ENCODE measurements at places on chromosomes 2 and 18.

DNA sequence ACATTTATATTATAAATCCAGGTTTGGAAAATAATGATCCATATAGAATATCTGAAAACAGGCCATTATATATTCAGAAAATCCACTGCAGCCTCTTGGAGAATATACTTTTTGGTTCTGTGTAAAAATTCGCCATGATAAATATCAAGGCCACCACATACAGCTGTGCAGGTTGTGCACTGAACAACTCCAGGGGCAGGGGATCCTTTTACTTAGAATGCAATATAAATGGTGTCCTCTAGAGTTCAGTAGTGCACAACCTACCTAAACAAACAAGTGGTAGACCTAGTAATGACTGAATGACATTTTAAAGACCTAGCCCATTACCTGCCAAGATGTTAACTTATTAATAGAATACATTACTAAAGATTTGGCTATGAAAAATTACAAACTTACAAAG lies 22.4 kb downstream of the MOGAT1 start:
- DNase-seq: no peak
- H3K27ac ChIP-seq: no peak overlapping the region
- H3K4me3 ChIP-seq: no peak overlapping the region
- H3K4me1 ChIP-seq: peaks cover 9% of the 10 kb centered on the region

- no peaks in the 10 kb centered on the region for H3K36me3 ChIP-seq
- no peaks in the 10 kb centered on the region for H3K4me1 ChIP-seq
- no peak overlapping the region for H3K4me3 ChIP-seq
- no peak for DNase-seq
- peaks cover 13% of the 10 kb centered on the region for H3K27me3 ChIP-seq
- no peak overlapping the region for H3K27ac ChIP-seq
Observed at GRCh38 chr18:58965291-58966004, 100.8 kb downstream of the ZNF532 start.

- H3K36me3 ChIP-seq: peaks cover 9% of the 10 kb centered on the region
- H3K4me1 ChIP-seq: peaks cover 7% of the 10 kb centered on the region
- DNase-seq: no peak
- no peak overlapping the region for H3K27ac ChIP-seq
- H3K4me3 ChIP-seq: no peak overlapping the region
Observed at GRCh38 chr2:45497355-45497754, 113.7 kb downstream of the SRBD1 start.

DNA sequence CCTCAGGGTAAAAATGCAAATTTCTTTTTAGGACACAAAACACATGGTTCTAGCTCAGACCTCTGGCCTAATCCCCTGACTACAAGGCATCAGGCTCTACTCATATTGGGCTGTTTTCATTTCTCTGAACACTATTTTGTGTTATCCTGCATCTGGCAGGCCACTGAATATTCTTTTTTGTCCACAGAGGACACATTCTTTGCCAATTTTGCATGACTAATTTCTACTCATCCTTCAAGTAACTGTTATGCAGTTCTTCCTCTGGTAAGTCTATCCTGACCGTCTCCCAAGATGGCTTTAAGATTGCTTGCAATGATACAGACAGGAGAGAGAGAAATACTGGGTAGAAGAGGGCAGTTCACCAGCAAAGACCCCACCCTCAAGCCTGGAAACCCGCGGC lies 107.6 kb upstream of the RGPD4 start:
- H3K27me3 ChIP-seq: no peaks in the 10 kb centered on the region
- H3K4me1 ChIP-seq: no peaks in the 10 kb centered on the region

- no peaks in the 10 kb centered on the region for H3K4me1 ChIP-seq
- H3K27ac ChIP-seq: no peak overlapping the region
- H3K4me3 ChIP-seq: no peak overlapping the region
Observed at GRCh38 chr2:38076152-38076709, 280 bp upstream of the CYP1B1 start.

GRCh38 chr2:112541315-112542122 lies 746 bp upstream of the POLR1B start:
- H3K27me3 ChIP-seq: no peaks in the 10 kb centered on the region
- peak; percentile 83 for DNase-seq
- H3K4me1 ChIP-seq: peaks cover 38% of the 10 kb centered on the region

DNA sequence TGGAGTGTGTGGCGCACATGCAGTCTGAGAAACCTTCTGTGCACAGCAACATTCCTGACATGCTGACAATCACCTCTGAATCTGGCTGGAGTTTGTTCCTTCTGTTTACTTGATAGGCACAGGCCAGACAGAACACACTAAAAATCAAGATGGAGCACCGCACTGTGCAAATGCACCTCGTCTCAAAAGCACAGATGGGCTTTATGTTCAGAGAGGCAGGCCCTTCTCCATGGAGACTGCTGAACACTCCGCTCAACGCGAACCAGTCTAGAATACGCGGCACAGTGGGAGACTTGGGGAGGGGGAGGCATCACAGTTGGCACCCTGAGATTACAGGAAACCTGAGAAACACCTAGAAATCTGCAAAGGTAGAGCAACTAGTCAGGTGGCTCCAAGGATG lies 58.4 kb upstream of the DNMT3A start:
- H3K36me3 ChIP-seq: no peaks in the 10 kb centered on the region
- H3K27me3 ChIP-seq: no peaks in the 10 kb centered on the region
- no peak overlapping the region for H3K4me3 ChIP-seq
- no peaks in the 10 kb centered on the region for H3K4me1 ChIP-seq

DNA sequence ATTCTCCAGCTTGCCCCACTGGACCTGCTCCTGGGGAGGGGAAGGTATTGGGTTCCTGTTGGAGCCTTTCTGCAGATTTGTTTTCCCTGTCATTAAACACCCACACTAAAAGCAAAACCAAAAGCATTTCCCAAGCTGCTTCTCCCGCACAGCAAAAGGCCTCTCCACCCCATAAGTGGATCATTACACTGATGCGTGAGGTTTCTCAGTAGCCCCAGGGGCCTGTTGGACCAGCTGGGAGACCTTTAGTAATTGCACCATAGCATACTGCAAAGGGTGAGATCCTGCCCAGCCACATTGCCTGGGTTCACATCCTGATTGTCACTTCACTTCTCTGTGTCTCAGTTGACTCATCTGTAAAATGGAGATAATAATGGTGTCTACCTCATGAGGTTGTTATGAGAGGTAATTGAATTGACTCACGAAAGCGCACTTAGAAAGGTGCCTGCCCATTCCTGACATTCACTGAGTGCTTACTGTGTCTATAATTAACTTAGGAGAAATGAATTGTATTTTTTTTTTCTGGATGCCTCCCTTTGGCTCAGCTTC lies 43.9 kb downstream of the TOGARAM2 start:
- H3K4me1 ChIP-seq: no peaks in the 10 kb centered on the region
- H3K36me3 ChIP-seq: no peaks in the 10 kb centered on the region

DNA sequence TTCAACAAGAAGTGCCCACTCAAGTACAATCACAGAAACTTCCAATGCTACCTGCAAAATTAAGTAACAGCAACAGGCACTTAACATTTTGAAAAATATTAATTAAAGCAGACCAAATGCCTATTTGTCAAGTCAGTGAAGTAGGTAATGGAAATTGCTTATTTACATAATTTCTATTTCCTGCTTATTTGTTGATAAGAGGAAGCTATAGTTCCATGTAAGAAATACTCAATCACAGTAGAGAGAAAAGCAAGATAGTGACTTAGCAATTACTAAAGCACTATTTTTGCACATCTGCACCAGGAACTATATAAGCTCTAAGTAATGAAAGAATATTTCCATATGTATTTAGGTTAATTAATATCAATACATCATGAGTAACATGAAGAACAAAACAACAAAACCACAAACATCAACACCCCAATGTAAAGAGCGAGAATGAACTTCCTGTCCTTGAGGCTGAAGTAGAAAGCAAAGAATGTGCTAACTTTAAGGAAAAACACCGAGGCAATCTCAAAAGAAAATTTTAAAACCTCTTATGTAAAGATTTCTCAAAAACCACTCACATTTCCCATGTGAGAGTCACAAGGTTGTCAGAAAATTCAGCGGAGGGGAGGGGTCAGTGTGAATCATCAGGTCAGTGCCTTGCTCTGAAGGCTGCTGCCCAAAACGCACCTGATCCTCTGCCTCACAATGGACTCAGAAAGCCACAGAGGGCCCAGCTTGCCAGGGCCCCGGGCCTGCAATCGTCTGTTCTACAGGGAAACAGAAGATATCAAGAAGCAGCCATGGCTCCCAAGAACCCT lies 12.5 kb downstream of the NPC1 start:
- peaks cover 22% of the 10 kb centered on the region for H3K4me1 ChIP-seq
- H3K4me3 ChIP-seq: no peak overlapping the region
- H3K36me3 ChIP-seq: peaks cover 50% of the 10 kb centered on the region
- H3K27me3 ChIP-seq: no peaks in the 10 kb centered on the region
- no peak for DNase-seq

DNA sequence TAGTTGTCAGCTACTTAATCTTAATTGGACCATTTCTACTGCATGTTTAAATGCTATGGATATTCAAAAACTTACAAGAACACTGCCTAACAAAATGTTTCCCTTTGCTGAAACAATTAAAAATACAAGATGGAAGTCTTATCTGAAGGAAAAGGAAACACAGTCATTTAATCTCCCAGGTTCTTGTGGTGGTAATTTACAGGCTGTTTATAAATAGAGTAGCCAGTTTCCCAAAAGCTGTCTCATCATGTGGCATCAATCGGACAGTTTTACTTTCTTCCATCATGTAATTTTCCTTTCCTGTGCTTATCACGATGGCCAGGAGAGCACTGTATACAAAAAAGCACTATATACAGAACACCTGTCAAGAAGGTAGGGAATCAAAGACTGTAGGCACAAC lies 368.1 kb downstream of the ZEB2 start:
- no peak for DNase-seq
- H3K4me3 ChIP-seq: no peak overlapping the region
- no peaks in the 10 kb centered on the region for H3K36me3 ChIP-seq

DNA sequence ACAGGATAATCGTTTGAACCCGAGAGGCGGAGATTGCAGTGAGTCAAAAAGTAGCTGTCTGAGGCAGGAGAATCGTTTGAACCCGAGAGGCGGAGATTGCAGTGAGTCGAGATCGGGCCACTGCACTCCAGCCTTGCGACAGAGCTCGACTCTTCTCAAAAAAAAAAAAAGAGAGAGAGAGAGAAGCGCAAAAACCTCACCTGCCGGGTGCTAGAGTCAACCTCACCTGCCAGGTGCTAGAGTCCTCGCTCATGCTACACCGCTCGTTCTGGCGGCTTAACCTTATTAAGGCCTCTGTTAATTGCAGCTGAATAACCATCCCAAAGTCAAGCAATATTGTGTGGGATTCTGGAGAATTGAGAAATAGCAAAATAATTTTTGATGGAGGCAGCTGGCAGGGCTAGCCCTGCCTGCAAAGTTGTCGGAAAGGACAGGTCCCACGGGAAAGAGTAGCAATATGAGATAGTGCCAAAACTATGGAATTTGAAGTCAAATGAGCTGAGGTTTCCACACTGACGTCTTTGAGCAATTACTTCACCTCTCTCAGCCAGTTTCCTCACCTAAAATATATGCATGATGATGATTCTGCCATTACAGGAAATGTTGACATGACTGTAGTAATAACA lies 644 bp upstream of the DYM start:
- no peaks in the 10 kb centered on the region for H3K27me3 ChIP-seq
- peaks cover 4% of the 10 kb centered on the region for H3K36me3 ChIP-seq
- H3K27ac ChIP-seq: peak overlapping the region; percentile 86
- no peak for DNase-seq
- peaks cover 41% of the 10 kb centered on the region for H3K4me1 ChIP-seq

DNA sequence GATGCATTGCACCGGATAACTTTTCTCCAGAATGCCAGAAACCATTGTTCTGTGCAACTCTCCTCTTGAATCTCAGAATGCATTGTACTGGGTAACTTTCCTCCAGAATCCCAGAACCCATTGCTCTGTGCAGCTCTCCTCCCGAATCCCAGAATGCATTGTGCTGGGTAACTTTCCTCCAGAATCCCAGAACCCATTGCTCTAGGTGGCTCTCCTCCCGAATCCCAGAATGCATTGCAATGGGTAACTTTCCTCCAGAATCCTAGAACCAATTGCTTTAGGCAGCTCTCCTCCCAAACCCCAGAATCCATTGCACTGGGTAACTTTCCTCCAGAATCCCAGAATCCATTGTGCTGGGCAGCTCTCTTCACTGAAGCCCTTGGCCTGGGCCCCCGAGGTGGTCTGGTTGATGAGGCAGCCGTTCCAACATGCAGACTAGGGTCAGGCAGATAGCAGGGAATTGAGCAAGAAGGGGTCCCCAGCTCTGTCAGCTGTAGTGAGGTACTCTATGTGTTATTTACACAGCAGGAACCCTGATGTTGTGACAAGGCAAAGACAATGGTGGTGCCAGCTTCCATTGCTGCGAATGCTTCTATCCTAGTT lies 9.4 kb downstream of the FOSL2 start:
- H3K27me3 ChIP-seq: no peaks in the 10 kb centered on the region
- no peak overlapping the region for H3K4me3 ChIP-seq
- H3K36me3 ChIP-seq: peaks cover 24% of the 10 kb centered on the region
- no peak overlapping the region for H3K27ac ChIP-seq
- peaks cover 19% of the 10 kb centered on the region for H3K4me1 ChIP-seq

GRCh38 chr18:55384551-55385275 lies 203.3 kb downstream of the TCF4 start:
- peak; percentile 19 for DNase-seq
- no peaks in the 10 kb centered on the region for H3K27me3 ChIP-seq
- no peaks in the 10 kb centered on the region for H3K36me3 ChIP-seq
- H3K27ac ChIP-seq: no peak overlapping the region
- no peak overlapping the region for H3K4me3 ChIP-seq

- H3K4me3 ChIP-seq: no peak overlapping the region
- peak; percentile 61 for DNase-seq
- no peaks in the 10 kb centered on the region for H3K36me3 ChIP-seq
Observed at GRCh38 chr2:233331536-233331935, 22.8 kb upstream of the DGKD start.

GRCh38 chr2:237714690-237715458 lies 83.7 kb upstream of the RBM44 start:
- DNase-seq: no peak
- H3K4me3 ChIP-seq: no peak overlapping the region
- no peaks in the 10 kb centered on the region for H3K4me1 ChIP-seq
- H3K27me3 ChIP-seq: no peaks in the 10 kb centered on the region
- no peak overlapping the region for H3K27ac ChIP-seq
- H3K36me3 ChIP-seq: peaks cover 20% of the 10 kb centered on the region

DNA sequence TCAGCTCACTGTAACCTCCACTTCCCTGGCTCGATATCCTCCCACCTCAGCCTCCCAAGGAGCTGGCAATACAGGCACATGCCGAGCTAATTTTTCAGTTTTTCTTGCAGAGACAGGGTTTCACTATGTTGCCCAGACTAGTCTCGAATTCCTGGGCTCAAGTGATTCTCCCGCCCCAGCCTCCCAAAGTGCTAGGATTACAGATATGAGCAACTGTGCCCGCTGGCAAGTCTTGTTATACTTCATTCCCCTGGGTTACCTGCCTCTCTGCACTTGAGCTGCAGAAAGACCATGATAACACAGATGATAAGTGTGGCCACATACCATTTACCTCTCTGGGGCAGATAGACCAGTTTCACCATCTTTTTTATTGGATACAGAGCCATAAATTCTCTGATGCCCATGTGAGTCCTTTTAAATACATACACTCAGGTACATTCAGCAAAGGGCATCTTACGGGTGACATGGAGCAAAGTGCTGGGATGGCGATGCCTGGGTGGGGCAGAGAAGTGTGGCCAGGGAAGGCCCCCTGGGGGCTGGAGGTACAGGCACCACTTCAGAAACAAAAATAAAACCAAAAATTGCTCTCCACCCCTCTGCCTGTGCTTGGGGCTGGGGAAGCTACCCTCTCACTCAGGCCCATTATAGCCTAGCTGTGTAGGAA lies 20.4 kb downstream of the CCT7 start:
- H3K27me3 ChIP-seq: no peaks in the 10 kb centered on the region
- peaks cover 84% of the 10 kb centered on the region for H3K36me3 ChIP-seq
- H3K4me1 ChIP-seq: no peaks in the 10 kb centered on the region

- H3K4me3 ChIP-seq: peak overlapping the region; percentile 87
- DNase-seq: peak; percentile 57
- H3K4me1 ChIP-seq: peaks cover 48% of the 10 kb centered on the region
- H3K36me3 ChIP-seq: peaks cover 7% of the 10 kb centered on the region
- peak overlapping the region; percentile 94 for H3K27ac ChIP-seq
Observed at GRCh38 chr2:38602136-38602731, 494 bp downstream of the HNRNPLL start.
